Dorsolateral prefrontal cortex (tissue), 122 donors: ENCODE measurements at places on chromosomes 1 and 21. TPM values are rescaled to one million over a fixed set of nuclear protein-coding genes. Genes with fewer than 3 reads are reported as not detected.

- no peak for DNase-seq
Measured at GRCh38 chr1:101200513-101200912, 36.3 kb upstream of the S1PR1 start.

- no peak for DNase-seq
Measured at GRCh38 chr1:118032883-118033282, 103.3 kb downstream of the WDR3 start.

DNA sequence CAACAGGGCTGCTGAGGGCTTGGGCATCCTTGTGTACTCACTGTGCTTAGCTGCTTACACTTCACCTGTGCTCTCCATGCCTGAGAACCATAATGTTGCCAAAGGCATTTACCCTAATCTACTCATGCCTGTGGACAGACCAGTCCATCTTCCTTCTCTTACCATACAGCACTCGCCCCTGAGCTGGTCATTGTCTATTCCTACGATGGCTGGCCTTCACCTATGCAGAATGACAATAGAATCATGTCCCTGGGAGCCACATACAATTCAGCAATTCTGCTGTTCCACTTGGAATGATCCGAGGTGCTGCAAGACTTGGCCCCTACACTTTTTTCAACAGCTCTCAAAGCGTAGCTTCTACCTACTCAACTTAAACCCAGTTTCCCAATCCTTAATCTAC lies 96.5 kb downstream of the PAPPA2 start:
- no peak for DNase-seq

DNA sequence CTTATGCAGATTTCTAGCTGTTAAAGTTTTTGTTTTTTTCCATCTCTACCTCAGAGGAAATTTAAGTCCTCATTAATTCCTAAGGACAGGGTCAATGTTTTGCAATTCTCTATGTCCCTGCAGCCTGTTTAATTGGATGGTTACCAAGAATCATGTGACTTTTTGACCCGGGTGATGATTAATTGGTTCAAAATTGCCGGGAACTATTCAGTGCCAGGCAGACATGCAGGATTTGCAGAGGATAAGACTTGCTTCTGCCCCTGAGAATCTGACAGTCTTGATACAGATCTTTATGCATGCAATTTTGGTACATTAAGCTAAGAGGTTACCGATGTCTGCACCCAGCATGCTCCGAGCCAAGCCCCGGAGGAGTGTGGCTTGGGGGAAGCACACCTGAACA lies 87.9 kb downstream of the PLPP3 start:
- DNase-seq, result no peak

- DNase-seq, result no peak
Measured at GRCh38 chr1:5678759-5679158, 313.5 kb downstream of the NPHP4 start.

GRCh38 chr21:31509194-31510017 lies 150.1 kb upstream of the SOD1 start:
- peak; percentile 49 for DNase-seq

DNA sequence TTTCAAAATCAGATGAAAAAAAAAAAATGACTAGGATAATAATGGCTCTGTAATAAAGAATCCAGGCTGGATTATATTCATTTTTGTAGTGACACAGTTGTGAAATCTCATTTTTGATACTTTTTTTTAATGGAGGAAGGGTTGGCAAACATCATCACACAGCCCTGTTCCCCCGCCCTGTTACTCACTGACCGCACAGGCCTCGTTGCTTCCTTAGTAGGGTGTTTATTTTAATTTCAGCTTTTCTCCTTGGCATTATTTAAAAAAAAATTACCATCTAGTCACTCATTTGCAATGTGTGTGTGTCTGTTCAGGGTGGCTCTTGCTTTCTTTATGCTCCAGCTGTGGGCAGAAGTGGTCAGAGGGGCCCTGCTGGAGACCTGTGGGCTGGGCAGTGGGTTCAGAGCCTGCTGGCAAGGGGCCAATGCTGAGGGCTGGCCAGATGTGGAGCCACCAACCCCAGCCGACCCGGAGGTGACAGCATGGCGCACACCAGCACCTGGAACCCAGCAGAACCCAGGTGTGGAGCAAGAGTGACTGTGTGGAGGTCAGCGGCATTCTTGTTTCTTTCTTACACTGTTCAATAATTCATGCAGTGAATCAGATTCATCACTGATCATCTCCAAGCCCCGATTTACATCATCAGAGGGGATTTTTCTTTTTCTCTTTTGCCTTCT lies 44.6 kb downstream of the ZSCAN20 start:
- DNase-seq, result no peak

GRCh38 chr21:40845441-40845995 lies 1.4 kb downstream of the DSCAM start:
- DNase-seq, result no peak

DNA sequence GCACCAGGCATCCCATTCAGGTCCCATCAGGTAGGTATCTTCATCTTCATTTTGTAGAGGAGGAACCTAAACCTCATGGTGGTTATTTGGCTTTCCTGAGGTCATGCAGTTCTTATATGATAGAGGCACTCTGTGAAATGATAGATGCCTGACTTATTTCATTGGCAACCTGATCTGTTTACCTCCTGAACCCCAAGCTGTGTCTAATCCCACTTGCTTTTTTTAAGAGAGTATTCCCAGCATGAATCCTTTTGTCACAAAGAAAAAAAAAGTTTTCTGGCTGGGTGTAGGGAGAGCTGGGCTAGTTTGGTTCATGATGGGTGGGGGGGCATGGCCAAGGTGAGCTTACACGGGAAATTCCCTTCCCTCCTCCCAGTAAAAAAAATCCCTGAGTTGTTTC lies 154.2 kb downstream of the TENT5C start:
- no peak for DNase-seq

DNA sequence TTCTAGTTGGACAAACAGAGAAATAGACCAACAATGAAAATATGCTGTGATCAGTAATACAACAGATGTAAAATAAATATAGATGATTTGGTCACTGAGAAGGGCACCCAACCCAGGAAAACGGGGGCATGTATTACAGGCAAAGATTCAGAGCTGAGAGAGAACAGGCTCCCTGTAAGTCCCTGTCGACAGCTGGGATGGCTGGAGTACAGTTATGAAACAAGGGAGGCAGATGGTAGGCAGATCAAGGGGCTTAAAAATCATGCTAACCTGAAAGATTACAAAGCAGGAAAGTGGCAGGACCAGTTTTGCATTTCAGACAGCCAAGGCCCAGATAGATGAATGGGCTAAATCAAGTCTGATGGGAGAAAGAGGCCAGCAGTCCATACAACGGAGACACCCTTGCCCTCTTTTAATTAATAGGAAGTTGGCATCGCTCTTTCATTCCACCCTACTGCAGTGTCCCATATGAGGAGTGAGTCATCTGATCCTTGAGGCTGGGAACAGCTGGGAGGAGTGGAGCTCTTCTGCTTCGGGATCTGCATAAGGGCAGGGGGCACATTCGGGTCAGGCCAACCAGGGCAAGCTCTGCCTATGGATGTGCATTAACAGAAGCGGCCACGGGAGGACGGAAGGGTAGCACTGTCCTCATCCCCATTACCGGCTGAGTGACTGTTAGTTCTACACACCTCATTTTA lies 171.1 kb downstream of the DAB1 start:
- DNase-seq, result no peak

GRCh38 chr1:110170766-110171733 lies 20.8 kb downstream of the SLC6A17 start:
- DNase-seq, result no peak

DNA sequence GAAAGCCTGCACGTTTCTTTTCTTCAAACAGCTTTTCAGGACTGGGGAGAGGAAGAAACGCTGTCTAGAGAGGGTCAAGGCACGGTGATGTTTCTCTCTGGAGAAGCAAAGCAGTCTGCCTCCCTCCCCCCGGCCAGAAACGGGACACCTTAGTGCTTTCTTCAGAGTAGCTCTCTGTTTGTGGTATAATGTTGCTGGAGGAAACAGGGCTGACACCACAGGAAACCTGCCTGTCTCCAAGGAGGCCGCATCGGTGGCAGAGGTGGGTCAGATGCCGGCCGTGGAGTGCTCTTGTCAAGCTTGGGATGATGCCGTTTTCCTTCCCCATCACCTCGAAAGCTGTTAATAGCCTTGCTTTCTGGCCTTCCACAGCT lies 139.4 kb downstream of the DHRS3 start:
- no peak for DNase-seq

- no peak for DNase-seq
Measured at GRCh38 chr1:164675342-164675904, 116.4 kb downstream of the PBX1 start.

- DNase-seq, result no peak
Measured at GRCh38 chr1:38222891-38223290, 176.3 kb upstream of the POU3F1 start.

The C4BPA gene
- total RNA-seq, result not detected

The FMO4 gene
- 3.2 TPM for total RNA-seq

The NR1I3 gene
- total RNA-seq, result not detected

The SLC25A34 gene
- 2.8 TPM for total RNA-seq

The ERG gene
- total RNA-seq, result 7.5 TPM

The CCDC17 gene
- total RNA-seq, result 1.6 TPM

The ZNF326 gene
- 33.4 TPM for total RNA-seq

The SPRR2F gene
- total RNA-seq, result not detected

The SMIM1 gene
- 10.4 TPM for total RNA-seq
